Smooth muscle cell of the pulmonary artery (primary cell): ENCODE measurements at places on chromosomes 6 and 20. TPM values are rescaled to one million over a fixed set of nuclear protein-coding genes. Genes with fewer than 3 reads are reported as not detected.

The EPHA7 gene
- 0.07 and 0.26 TPM in 2 replicates for total RNA-seq

The NHSL1 gene
- total RNA-seq, result 3.9 and 5.6 TPM in 2 replicates

The CCM2L gene
- total RNA-seq, result 0.07 TPM in 1 of 2 replicates, not detected in the other

The KIF6 gene
- total RNA-seq, result 0.26 and 0.33 TPM in 2 replicates

The ZNF334 gene
- 0.83 and 3.9 TPM in 2 replicates for total RNA-seq

The ULBP3 gene
- total RNA-seq, result 5.1 and 12.5 TPM in 2 replicates

The YTHDF1 gene
- total RNA-seq, result 21.3 and 24.2 TPM in 2 replicates

The TMEM74B gene
- 0.10 and 0.13 TPM in 2 replicates for total RNA-seq

The KCNS1 gene
- 1.4 and 2.4 TPM in 2 replicates for total RNA-seq

The AKAP7 gene
- total RNA-seq, result 2.0 and 3.6 TPM in 2 replicates

The MLIP gene
- 0.26 and 0.40 TPM in 2 replicates for total RNA-seq

The RAB44 gene
- total RNA-seq, result 0.03 TPM in 1 of 2 replicates, not detected in the other

The ARMC12 gene
- 0.26 TPM in 2 replicates for total RNA-seq

The CYP24A1 gene
- total RNA-seq, result 0.20 and 0.26 TPM in 2 replicates

The GID8 gene
- total RNA-seq, result 29.0 and 35.4 TPM in 2 replicates

The HCRTR2 gene
- total RNA-seq, result not detected in 2 replicates

The EEF1A2 gene
- total RNA-seq, result 2.3 and 3.5 TPM in 2 replicates

The EDN1 gene
- 23.8 and 24.9 TPM in 2 replicates for total RNA-seq

The EPPIN gene
- total RNA-seq, result 0.39 TPM in 1 of 2 replicates, not detected in the other
